H54 (cell line): ENCODE measurements at places on chromosomes 16 and 17.

DNA sequence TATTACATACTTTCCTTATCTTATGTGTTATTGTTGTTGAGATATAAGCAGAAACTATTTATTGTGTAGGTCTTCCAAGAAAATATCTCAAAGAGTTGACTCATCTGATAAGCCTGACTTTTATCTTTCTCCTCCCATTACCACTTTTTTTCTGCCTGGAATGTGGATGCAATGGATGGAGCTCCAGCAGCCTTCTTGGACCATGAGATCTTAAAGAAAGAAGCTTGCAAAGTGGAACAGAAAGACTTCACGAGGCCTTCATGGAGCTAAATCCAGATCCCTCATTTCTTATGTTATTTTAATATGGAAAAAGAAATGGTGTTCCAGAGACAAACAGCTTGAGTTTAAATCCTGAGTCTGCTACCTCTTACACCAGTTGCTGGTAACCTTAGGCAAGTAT lies 237.6 kb upstream of the FOXF1 start:
- DNase-seq = no peak

DNA sequence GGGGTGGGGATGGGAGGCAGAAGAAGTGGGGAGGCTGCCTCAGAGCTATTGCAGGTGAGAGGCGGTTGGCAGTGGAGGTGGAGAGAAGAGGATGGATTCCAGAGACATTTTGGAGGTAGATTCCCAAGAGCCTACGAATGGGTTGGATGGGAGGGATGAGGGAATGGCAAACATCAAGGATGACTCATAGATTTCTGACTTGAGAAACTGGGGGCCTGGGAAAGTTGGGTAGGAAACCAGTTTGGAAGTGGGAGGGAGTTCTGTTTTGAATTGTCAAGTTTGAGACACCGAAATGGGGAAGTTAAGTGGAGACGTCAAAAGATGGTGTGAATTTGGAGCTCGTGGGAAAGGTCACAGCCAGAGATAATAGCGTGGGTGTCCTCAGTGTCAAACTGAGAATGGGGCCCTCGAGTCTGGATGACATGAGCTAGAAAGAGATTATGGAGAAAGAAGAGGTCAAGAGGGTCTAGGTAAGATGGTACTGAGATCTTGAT lies 6.2 kb upstream of the CYLD start:
- DNase-seq = no peak

DNA sequence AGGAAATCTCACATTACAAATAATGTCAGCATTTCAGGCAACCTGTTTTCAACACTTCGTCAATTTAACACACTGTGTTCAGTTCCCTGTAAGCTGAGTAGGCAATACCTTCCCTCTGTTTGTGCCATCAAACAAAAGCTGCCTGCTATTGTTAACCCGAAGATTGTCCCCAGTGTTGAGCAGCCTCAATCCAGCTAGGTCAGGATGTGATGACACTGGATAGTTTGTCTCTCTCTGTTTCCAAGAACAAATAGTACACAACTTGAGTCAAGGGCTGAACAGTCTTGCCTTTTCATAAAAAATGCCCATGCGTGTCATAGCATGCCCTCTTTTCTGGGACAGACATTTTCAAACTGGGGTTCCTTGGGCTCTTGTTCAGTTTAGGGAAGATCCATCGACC lies 36.4 kb downstream of the HSD17B2 start:
- DNase-seq = no peak

DNA sequence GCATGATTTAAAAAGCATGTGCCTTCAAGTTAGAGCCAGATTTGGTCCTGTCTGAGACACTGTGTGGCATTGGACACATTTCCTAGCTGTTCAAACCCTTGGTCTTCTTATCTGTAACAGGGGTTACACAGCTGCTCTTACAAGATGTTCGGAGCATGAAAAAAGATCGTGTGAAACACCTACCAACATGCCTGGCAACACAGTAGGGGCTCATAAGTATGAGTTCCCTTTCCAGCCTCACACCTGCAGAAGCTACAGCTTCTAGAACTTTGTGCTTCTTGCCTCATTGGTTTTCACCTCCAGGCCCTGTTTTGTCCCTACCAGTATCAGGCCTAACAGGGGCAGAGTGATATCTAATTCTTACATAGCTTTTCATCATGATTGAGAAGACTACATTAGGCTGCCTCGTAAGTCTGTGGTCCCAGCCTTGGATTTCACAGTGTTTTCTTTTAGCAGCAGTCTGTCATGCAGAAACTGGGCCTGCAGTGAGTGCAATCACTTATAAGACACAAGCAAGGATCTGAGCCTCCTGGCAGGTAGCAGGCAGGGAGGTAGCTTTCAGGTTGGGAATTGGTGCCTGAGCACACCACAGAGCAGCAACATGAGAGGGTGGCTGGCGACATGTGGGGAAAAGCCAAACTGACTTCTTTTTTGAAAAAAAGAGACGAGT lies 78.8 kb downstream of the CCDC182 start:
- DNase-seq = no peak
